ENCODE measurements at places on chromosomes 3 and 15.

DNA sequence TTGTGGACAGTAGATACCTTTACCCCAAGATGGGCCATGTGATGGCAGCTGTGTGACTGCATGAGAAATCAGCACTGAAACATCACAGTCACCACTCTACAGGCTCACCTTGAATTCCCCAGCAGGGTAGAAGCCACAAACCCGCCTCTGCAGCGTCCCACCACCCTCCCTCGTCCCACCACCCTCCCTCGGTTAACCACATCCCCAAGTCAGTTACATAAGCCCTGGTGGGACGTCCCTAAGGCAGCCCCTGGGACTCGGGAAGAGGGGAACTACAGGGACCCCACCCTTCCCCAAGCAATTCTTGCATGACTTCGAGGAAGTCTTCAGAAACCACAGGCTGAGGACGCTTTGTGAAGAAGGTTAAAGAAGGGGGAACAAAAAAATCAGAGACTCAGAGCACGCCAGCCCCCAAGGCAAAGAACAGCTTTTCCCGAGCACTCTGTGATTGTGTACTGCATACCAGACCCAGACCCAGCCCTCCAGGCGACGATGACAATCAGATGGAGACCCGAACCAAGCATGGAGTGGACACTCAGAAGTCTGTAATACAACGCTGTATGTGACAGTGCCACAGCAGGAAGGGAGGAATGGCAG is 60.5 kb downstream of the SH3BP5 start:
- no peak for DNase-seq

GRCh38 chr3:69511361-69511760 is 125.5 kb upstream of the FRMD4B start:
- DNase-seq, result no peak

GRCh38 chr3:134427400-134428111 is 53.3 kb upstream of the AMOTL2 start:
- no peak for DNase-seq

DNA sequence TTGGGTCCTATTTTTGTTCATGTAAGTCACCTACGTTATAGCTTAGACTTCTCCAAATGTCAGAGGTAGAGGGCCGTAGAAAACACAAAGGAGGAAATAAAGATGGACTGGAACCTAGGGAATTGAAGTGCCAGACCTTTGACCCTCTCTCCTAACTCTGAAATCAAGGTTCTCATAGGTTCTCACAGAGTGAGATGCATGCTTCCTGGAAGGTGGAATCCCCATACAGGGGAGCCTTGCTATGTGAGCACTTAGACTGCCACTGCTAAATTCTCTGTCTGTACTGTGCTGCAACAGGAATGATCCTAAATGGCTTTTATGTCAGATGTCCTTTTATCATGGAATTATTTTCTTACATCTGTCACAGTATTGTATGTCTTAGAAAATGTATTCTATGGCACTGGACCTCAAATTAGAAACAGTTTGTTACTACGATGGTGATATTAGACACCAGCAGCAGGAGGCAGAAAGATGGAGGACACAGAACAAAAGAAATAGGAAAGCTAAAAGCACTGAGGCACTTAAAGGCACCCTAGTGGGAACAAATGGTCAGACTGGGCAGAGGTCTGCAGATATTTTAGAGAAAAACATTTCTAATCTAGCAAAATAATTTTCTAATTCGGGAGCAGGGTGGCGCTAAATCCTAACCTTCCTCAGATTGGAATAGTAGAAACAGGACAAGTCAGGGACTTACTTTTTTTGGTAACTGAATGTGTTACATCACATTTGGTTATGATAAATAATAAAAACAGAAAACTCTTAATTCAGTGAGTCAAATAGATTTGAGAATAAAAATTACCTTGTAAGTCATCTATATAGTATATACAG is 60.2 kb upstream of the CDAN1 start:
- DNase-seq, result no peak

GRCh38 chr3:41893977-41894376 is 67.9 kb downstream of the ULK4 start:
- peak; percentile 76 for DNase-seq

GRCh38 chr3:31974964-31975363 is 6.1 kb downstream of the OSBPL10 start:
- peak; percentile 68 for DNase-seq

DNA sequence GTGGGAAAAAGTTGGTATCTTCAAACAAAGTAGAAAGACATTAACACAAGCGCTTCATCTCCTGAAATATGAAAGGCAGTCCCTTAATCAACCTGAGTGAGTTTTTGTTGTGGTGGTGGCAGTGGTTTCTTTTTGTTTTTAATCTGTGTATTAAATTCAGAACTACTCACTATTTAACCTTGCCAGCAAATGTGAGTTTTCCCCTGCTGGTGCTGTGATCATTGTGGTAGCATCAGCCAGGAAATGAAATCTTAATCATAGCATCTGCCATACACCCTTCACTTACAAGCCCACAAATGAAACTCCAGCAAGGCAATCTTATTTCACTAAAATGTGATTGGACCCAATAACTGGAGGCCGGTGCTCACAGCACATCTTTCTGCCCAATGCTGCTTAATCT is 229.7 kb downstream of the SHOX2 start:
- no peak for DNase-seq

DNA sequence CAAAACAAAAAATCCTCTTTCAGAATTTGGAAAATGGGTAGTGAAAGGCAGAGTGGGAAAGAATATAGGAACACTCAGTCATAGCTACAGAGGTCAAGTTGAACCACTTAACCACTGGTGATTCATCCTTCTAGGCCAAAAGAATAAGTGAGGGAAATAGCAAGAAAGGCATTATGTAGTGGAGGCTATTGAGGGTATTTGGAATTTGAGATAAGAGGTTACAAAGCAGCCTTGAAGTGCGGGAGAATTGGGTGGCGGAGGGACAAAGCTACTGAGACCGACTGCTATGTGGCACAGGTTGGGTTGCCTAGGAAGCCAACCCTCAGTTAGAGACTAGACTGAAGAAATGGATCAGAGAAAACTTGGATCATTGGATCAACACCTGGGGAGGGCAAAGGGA is 109.5 kb downstream of the SYNPR start:
- no peak for DNase-seq

- DNase-seq, result no peak
These were observed 13.1 kb upstream of the SKIC8 start for GRCh38 chr15:78312536-78312935.

DNA sequence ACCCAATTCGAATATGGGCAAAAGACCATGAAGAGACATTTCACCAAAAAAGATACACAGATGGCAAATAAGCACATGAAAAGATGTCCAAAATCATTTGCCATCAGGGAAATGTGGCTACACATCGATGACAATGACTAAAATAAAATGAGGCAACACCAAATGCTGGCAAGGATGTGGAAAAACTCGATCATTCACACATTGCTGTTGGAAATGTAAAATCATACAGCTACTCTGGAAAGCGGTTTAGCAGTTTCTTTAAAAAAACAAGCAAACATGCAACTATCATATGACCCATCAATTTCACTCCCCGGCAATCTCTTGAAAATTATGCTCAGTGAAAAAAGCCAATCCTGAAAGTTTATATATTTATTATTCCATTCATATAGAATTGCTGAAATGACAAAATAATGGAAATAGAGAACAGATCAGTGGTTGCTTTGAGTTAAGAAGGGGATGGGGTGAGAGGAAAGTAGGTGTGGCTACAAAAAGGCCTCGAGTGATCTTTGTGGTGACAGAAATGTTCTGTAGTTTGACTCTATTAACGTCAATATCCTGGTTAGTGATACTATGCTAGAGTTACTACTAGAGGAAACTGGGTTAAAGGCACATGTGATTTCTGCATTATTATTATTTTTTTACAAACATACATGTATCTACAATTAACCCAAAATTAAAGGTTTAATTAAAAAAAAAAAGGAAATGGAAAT is 45.0 kb downstream of the DLG1 start:
- no peak for DNase-seq

GRCh38 chr3:148828136-148828690 is 602 bp downstream of the CPB1 start:
- no peak for DNase-seq

GRCh38 chr3:52291508-52292181 is 4.0 kb downstream of the GLYCTK start:
- peak; percentile 81 for DNase-seq

DNA sequence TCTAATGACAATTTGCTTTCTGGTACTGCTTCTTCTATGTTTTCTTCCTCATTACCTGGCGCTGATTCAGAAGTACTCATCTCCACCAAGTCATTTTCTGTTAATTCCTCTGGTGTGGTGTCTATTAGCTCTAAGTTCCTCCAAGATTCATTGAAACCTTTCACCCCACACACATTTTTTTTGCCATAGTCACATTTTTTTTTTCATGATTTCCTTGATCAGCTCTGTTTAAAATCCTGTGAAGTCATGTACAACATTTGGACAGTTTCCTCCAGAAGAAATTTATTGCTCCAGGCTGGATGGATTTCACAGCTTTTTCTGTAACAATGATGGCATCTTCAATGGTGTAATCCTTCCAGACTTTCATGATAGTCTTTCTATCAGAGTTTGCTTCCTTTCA is 243.2 kb upstream of the VEPH1 start:
- DNase-seq, result no peak

GRCh38 chr3:15690230-15690629 is 88.7 kb downstream of the BTD start:
- no peak for DNase-seq

DNA sequence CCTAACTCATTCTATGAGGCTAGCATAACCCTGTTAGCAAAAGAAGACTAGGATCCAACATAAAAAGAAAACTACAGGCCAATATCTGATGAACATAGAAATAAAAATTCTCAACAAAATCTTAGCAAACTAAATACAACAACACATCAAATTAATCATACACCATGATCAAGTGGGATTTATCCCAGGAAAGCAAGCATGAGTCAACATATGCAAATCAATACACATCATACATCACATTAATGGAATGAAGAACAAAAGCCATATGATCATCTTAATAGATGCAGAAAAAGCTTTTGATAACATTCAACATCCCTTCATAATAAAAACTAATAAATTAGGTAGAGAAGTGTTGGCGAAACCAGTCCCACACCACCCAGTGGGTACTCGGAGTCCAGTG is 136.1 kb upstream of the MME start:
- no peak for DNase-seq

DNA sequence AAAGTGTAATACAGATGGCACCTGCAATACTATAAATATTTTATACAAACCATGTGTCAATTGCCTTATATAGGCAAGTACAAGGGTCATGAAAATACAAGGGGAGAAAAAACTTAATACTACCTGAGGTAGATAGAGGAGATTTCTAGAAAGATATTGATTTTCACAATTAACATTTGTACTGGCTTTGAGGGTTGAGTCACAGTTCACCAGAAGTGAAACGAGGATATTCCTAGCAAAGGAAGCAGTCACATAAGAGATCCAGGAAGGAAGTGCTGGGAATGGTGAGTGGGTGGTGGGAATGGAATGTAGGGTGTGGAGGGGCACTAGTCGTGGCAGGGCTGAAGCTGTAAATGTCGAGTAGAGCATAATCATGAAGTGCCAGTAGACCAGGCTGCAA is 108.7 kb downstream of the P2RY1 start:
- DNase-seq, result no peak

DNA sequence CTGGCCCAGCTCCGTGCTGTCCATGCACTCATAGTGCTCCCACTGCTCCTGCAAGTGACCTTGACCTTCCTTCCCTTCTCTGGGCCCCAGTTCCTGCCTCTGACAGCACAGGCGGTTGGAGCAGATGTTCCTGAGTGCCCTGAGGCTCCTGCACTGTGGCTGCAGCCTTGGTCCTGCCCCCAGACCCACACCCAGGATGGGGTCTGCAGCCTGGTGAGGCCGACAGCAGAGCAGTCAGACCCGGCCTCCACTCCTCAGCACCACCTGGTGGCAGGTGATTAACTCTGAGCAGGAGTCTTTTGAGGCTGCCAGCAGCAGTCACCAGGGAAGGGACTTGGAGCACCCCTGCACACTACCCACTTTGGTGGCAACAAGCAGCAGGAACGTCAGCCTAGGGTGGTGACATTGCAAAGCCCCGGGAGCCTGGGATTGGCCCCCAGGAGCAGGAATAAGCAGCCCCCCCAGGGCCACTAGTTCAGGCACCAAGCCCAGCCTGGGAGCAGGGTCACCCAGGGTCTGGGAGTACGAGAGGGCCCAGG is 64.6 kb downstream of the CYP11A1 start:
- peak; percentile 74 for DNase-seq

DNA sequence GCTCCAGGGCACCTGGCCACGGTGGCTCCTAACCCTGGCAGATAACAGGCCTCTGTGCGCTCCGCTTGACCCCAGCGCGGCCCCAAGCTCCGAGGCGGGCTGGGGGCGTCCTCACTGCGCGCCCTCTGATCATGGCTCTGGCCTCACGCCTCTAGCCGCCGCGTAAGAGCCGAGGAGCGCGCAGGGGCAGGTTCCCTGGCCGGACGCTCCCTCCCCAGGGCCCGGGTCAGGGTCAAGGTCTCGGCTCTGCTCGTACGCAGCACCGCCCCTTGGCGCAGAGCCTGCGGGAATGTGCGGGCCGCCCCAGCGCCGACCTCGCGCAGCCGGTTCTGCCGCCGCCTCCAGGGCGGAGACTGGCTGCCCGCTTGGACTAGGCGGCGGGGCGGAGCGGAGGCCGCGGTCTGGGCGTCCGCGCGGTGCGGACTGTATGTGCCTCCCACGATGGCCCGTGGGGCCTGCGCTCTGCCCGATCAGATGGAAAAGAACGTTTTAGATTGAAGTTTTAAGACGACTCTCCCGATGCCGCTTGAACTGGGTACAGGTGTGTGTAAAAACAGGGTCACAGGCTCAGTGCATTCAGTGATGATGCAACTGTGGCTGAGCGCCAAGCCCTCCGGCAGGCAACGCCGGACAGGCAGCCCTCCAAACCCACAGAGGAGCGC is 40.8 kb downstream of the CHST14 start:
- no peak for DNase-seq

GRCh38 chr3:141392897-141393734 is 24.8 kb downstream of the ZBTB38 start:
- DNase-seq, result no peak

DNA sequence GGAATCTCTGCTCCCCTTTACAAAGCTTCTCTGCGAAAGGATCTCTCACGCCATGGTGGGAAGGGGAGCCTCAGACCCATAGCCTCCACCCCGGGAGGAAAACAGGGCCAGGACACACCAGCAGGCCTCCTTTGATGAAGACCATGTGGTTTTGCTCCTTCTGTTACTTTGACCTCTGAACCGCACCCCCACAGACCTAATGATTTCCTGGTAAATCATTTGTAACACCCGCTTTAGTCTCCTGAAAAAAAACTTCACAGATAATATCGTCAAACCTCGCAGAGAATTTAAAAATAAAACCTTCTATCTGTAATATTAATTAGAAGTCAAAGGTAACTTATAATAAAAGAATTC is 18.3 kb downstream of the CPN2 start:
- no peak for DNase-seq

GRCh38 chr3:9183811-9184460 is 65.5 kb downstream of the SRGAP3 start:
- DNase-seq, result no peak

Data from Karpas-422 (cell line).